ENCODE measurements at places on chromosomes 1 and 21. TPM values are rescaled to one million over a fixed set of nuclear protein-coding genes. Genes with fewer than 3 reads are reported as not detected.
A peak's percentile ranks its signal among the peaks of the same experiment; 100 is the strongest.

DNA sequence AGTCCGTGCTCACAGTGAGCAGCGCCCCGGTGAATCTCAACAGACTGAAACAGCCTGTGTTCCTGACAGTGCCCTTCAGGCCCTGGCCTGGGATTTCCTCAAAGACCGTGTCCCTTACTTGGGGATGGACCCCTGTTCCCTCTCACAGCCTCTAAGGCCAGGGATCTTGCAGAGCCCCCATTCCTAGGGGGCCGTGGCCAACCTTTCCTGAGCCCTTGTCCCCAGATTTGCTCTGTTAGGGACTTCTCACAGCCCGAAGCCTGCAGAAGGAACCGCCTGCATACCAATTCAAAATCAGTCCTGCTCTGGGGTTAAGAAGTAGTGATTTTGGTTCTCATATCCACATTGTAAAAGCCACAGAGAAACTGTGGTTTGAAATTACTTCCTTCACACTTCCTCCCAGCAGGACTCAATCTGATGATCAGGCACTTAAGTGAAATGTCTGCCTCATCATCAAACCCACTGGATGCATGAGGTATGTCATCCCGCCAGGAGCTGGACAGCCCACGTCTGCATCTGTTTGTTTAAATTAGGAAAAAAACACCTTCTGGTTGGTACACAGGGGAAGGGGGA, 14.9 kb downstream of the ABCA4 start:
- DNase-seq: no peak

DNA sequence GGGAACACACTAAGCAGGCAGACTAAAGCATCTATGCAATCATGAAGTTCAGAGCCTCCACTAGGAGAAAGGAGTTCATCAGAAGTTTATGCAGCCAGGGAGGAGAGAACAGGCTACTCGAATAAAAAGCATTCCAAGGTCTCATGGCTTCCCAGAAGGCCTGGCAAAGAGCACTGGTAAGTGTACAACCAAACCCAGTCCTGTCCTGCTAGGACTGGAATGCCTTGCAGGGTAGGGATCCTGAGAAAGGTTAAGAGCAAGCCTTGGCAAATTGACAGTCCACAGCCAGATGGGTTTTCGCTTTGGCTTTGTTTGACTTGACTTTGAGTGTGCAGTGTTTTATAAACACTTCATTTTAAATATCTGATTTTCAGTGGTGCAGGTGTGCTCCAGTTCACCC, 133.6 kb upstream of the ATP1B1 start:
- no peak for DNase-seq

DNA sequence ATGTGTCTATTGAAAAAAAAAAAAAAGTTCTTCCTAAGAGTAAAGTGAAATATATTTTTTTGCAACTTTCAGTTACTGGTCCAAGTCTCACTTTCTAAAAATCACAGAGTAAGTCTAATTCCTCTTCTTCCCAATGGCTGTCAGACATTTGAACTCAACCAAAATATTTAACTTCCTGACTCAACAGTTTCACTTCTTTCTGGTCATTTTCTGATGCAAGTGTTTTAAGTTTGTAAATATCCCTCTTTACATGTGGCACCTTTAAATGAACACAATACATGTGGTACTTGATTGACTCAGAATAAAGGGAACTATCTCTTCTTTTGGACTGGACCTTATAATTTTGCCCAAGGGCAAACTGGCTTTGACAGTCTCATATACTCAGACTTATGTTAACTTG, 76.7 kb downstream of the ASH1L start:
- DNase-seq: no peak

- DNase-seq: peak; percentile 35
Observed at GRCh38 chr1:27724961-27725373, 794 bp upstream of the FAM76A start.

- DNase-seq: no peak
Observed at GRCh38 chr21:33208534-33208933, 21.2 kb upstream of the IFNAR2 start.

GRCh38 chr1:185337246-185337645, 20.2 kb upstream of the IVNS1ABP start:
- no peak for DNase-seq

DNA sequence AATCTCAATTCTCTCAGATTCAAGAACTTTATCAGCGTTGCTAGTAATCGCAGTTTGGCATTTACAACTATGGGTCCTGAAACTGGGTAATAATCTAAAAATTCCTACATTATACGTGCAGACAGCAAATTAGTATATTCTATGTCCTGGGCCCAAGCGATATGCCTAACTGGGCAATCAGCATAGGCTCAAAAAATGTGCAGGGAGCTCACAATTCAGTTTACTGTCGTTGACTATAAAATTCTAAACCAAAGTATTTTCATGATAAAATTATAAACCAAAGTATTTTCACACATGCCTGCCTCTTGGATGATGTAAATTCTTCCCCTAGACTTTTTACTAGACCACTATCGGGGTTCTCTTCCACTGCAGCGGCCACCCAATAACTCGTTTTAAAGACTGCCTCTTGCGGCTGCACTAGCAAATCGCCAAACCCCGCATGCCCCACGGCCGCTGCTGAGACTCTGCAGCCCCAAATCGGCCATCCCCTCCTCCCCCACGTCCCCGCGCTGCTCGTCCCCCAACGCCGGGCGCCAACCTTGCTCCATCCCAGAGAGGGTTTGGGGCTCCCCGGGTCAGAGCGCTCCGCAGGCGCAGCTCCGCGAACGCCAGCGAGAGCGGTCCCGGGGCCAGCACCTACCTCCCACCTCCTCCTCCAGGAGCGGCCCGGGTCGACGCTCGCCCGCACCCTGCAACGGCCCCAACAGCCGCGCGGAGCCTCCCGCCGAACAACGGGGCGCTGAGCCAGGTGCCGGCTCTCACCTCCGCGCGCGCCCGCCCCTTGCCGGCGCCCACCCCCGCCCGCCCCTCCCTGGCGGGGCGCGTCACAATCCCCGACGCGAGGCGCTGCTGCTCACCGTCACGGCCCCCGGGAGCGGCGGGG, 506 bp downstream of the SSX2IP start:
- DNase-seq: peak; percentile 65

DNA sequence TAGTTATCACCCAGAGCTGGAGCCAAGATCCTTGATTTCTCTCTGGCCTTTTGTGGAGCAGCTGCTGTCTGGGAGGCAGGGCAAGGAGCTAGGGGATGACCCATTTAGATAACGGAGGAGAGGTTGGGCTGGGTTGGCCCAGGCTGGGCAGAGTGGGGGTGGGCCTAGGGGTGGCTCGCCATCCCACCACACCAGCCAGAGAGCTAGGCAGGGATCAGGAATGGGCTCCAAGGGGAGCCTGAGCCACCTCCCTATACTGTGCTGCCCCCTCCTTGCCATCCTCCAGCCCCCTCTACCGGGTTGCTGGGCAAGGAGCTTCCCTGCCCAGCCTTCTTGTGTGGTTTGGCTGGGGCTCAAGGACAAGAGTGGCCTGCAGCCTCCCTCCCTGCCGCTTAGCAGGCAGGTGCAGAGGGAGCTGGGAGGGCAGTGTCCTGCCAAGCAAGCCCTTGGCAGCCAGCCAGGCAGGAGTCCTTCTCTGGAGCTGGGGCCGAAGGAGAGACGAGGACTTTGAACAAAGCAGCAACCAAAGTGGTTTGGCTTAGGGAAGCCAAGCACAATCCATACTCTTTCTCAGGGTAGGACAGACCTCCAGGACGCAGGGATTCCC, 4.1 kb downstream of the NUAK2 start:
- DNase-seq: peak; percentile 76

GRCh38 chr1:210516697-210517459, 188.2 kb downstream of the HHAT start:
- DNase-seq: no peak

DNA sequence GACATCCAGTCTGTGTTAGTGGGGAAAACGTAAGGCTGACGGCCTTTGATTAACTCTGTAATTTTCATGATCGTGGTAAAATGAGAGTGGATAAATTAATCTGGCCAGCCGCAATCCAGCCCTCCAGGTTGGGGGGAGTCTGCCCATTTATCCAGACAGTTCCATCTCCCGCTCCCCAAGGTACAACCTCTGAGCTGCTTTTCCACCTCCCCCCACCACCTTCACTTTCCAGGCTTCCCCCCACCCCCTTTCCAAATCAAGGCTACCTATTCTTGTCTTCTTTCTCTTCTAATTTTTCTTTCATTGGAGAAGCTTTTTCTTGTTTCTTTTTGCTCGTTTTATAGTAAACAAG, 6.0 kb downstream of the MIER1 start:
- no peak for DNase-seq

The CACNA1S gene
- total RNA-seq: not detected

The CRYBG2 gene
- not detected for total RNA-seq

The S100A8 gene
- total RNA-seq: 201 TPM

The ASAP3 gene
- 36.4 TPM for total RNA-seq

The AVPR1B gene
- total RNA-seq: not detected

Measured in left cardiac atrium (tissue), 4 donors.